ENCODE measurements at places on chromosomes 12 and 14.

DNA sequence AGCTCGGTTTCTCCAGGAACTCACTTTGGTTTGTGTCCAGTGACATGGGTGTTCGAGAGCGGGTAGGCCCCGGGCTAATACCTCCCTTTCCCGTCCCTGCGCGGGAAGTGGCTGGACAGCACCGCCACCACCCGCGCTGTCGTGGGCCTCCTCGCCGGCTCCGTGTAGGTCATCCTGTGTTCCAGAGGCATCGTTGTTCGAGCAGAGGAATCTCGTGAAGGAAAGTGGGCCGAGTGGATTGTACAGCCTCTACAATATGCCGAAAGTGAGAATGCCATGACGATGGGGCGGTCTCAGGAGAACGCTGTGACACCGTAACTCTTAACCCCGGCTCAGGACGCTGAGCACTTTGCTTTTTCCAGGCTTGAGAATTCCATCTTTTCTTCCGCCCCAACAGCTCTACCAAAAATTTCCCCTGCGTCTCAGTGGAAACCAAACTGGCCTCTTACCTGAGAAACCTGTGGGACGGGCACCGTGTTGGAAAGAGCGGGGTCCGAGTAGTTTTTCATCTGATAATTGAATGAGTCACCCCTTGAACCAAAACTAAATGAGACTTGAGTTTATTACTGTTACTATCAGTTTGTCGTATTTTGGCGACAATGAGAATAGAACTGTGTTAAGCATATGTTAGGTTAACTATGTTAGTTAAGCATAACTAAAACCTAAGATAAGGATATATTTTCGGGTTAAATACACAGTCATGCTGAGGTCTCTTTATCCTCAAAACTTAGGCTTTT is 510 bp downstream of the EIF2S1 start:
- no peak for DNase-seq

DNA sequence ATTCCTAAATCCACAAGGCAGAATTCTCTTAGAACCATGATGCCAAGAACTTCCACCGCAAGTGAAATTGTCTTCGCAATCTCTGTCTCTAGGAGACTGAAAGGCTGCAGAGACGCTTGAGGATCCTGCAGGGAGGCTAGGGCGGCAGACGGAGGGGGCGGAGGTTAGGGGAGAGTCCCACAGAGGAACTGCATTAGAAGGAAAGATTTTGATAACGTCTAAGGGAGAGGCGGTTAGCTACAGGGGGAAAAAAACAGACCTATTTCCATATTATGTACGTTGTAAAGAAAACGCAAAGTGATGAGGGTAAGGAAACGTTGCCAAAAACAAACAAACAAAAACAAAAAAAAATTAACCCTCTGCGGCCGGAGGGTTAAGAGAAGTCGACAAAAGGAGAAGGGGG is 595 bp downstream of the KLHL28 start:
- DNase-seq = peak; percentile 61

GRCh38 chr12:55727643-55728185 is 1.1 kb downstream of the CD63 start:
- DNase-seq = no peak

DNA sequence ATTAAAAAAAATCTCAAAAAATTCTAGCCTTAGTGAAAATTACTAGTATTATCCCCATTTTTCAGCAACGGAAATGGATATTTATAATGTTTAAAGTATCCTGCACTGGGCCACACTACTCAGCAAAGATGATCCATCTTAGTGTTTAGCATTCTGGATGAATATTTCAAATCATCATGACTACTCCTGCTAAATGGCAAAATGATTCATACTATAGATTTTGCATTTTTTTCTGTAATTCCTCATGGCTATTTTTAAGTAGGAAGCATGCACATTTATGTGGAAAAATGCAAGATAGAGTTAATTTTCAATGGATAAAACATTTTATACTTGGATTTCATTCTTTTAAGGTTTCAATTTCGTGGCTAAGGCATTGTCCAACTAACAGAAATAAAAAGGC is 59.6 kb downstream of the LRFN5 start:
- DNase-seq = no peak

DNA sequence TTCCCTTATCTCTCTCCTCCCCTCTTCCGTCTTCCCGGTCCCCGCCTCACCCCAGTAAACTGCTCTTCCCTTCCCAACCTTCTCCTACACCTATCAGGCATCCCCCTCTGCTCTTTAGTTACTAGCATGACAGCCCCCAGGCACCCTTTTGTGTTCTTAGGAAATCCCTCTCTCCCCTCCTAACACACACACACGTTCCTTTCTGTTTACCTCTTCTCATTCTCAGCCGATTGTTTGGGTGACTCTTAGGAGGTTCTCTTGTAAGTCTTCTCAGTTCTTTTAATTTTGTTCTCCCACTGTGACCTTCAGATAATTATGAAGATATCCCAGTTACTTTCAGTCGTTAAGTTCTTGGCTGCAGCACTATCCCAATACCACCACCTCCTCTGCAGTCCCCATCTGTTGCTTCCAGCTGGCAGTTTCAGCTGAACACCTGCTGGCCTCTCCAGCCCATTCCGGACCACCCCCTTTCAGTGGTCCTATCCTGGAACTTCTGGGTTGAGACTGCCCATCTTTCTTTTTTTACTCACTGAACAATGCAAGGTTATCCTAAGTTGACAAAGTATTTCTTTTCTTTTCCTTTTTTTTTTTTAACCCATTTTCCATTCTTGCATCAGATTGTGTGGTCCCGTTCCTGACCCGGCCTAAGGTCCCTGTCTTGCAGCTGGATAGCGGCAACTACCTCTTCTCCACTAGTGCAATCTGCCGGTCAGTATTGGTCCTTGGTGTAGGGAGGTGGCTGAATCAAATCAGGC is 711 bp downstream of the MARS1 start:
- no peak for DNase-seq

- peak; percentile 65 for DNase-seq
These were observed 166.1 kb upstream of the CCND2 start for GRCh38 chr12:4107436-4107878.
